Spinal cord (tissue), 10 donors: ENCODE measurements at places on chromosomes 2 and 18.
A peak's percentile ranks its signal among the peaks of the same experiment; 100 is the strongest.

- no peak for DNase-seq
These were observed 509 bp downstream of the PIEZO2 start for GRCh38 chr18:11148680-11149440.

DNA sequence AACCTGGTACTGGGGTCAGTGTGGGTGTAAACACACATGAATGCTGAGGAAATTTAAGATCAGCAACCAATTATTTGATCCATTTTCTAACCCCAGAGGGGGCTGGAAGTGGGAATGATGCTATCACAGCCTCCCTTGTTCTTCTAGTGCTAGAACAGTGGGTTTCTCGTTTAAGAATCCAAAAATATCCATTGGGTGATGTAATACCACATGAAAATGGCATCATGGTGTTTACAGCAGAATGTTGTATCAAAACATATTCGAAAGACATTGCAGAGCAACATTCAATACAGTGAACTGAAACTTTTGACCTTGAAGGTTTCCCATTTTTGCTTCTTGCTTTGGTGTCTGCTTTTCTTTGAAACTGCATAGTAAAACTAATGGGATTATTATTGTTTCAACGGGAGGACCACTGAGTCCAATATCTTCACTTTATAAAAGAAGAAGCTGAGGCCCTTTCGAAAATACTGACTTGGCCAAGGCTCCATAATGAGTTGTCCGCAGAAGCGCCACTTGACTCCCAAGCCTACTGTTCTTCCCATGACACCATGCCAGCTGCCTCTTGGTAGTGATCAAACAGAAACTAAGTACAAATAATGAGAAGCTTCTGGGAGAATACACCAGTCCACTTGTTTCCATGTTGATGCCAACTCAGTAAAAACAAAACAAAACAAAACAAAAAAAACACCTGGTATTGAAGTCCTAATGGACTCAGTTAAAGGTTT lies 106.1 kb downstream of the COLEC12 start:
- DNase-seq: no peak

DNA sequence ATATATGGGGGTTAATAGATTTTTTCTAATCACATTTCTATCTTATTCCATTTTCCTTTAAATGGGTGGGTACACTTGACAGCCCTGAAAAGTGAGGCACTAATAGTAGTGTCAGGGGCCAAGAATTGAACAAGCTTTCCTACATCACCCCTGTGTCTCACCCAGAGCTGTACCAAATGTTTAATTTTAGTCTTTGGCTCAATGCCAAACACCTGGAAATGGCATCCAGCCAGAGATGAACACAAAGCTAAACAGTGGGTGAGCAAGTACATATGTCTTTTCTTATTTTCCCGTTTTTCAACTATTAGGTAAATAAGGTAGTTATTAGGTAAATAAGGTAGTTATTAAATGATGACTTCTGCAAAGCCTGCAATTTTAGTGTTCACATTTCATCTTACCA lies 276.3 kb upstream of the ERBB4 start:
- no peak for DNase-seq

- no peak for DNase-seq
These were observed 222.6 kb downstream of the ANAPC1 start for GRCh38 chr2:111661286-111661940.

- no peak for DNase-seq
These were observed 388.7 kb upstream of the NRP2 start for GRCh38 chr2:205293559-205293958.

GRCh38 chr18:7617738-7618422 lies 50.8 kb downstream of the PTPRM start:
- DNase-seq: peak; percentile 64

GRCh38 chr2:43408407-43409160 lies 182.2 kb upstream of the ZFP36L2 start:
- DNase-seq: no peak

DNA sequence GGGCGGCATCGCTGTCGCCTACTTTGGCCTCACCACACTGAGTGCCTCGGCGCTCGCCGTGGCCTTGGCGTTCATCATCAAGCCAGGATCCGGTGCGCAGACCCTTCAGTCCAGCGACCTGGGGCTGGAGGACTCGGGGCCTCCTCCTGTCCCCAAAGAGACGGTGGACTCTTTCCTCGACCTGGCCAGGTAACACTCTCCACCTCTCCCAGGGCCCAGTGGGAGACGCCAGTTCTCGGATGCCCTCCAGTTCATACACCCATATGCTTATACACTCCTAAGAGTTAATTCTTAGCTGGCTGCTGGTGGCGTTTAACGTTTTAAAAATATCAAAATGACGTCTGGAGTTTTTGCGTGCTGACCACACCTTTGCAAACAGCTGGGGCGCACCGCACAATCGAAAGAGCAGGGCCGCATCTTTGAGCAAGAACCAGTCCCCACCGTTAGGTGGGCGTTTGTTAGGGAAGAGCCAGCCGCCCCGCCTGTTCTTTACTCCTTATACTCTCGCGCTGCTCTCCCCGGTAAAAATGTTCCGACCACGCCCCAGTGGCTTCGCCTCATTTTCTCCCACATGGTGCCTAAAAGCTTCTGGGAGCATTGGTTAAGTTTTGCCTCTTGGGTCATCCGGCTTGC lies 899 bp downstream of the SLC1A4 start:
- DNase-seq: no peak

DNA sequence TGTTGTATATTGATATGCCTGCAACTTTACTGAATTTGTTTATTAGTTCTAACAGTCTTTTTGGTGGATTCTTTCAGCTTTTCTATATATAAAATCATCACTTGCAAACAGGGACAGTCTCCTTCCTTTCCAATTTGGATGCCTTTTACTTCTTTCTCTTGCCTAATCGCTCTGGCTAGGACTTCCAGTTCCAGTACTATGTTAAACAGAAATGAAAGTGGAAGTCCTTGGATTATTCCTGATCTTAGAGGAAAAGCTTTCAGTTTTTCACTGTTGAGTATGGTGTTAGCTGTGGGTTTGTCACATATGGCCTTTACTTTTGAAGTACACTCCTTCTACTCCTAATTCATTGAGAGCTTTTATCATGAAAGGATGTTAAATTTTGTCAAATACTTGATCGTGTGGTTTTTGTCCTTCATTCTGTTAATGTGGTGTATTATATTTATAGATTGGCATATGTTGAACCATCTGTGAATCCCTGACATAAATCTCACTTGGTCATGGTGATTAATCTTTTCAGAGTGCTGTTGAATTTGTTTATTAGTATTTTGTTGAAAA lies 52.9 kb downstream of the REL start:
- DNase-seq: no peak

- DNase-seq: no peak
These were observed 45.5 kb upstream of the LDAH start for GRCh38 chr2:20868377-20868776.

DNA sequence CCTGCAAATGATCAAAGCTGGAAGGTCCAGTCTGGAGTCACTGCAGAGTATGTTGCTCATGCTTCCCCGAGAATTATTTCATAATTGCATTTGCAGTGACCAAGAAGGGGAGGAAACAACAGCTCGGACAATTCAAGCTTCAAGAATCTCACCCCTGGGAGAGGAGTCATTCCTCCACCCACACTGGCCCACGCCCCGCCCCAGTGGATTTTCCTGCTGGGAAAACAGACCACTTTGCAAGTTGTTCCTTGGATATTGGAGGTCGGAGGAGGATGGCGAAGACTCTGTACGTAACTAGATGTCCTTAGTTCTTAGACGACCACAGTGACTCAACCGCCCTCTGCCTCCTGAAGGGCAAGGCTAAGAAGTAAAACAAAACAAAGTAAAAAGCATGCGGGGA lies 159.4 kb downstream of the TPO start:
- no peak for DNase-seq

DNA sequence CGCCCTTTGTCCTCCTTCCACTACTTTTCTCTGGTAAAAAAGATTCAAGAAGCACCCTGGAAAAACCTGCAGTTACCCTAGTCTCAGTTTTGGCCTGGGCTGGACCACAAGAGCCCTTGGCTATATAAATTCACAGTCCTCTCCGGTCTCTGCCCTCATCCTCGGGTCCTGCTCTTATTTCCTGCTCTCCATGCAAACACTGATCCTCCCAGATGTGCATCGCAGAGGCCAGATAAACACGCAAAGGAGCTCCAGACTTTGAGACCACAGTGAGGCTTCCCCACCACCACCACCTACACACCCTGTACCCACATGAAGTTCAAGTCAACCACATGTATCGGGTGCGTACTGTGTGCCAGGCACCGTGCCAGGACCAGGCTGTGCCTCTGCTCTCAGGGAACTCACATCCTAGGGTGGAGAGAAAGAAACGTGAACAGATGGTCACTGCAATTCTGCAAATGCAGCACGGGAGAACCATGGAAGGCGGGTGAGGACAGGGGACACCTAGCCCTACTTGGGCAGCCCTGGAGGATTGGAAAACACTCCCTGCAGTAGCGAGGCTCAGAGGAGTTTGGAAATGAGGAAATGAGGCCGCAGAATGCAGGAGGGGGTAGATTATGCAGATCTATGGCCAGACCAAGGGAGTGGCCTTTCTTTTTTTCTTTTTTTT lies 7.4 kb downstream of the CTDSP1 start:
- DNase-seq: no peak

DNA sequence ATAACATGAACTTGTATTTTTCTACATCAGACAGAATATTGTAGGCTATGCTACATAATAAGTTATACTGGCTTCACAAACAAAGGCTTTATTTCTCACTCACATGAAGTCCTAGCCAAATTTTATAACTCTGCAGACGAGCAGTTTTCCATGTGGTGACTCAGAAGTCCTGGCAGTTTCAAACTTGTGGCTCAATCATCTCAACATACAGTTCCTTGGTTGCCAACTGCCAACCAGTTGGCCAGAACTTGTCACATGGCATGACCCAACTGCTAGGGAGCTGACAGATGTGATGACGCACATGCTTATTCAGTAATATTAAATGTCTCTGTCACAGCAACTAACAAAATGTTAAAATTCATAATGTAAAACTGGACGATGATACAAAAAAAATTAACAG lies 63.8 kb upstream of the ZC3H15 start:
- DNase-seq: no peak

GRCh38 chr2:18047896-18048657 lies 169.6 kb downstream of the KCNS3 start:
- DNase-seq: no peak

DNA sequence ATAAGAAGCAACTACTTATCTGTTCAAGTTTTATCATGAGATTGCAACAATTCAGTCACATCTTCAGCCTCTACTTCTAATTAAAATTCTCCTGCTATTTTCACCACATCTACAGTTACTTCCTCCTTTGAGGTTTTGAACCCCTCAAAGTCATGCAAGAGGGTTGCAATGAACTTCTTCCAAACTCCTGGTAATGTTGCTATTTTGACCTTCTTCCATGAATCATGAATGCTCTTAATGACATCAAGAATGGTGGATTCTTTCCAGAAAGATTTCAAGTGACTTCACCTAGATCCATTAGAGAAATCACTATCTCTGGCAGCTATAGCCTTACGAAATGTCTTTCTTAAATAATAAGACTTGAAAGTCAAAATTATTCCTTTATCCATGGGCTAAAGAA lies 1052.8 kb upstream of the NRXN1 start:
- no peak for DNase-seq

GRCh38 chr2:59658906-59659635 lies 894.4 kb downstream of the BCL11A start:
- DNase-seq: no peak

GRCh38 chr2:26487192-26487591 lies 9.3 kb upstream of the OTOF start:
- DNase-seq: no peak

GRCh38 chr18:39455285-39455684 lies 1889.7 kb upstream of the CELF4 start:
- DNase-seq: no peak

GRCh38 chr2:211205358-211205757 lies 649.0 kb downstream of the CPS1 start:
- no peak for DNase-seq
